ENCODE measurements at places on chromosomes 3 and 15.
A peak's percentile ranks its signal among the peaks of the same experiment; 100 is the strongest.

GRCh38 chr3:156334841-156335545 is 214.6 kb downstream of the KCNAB1 start:
- DNase-seq: no peak

- DNase-seq: no peak
Observed at GRCh38 chr3:149366941-149367840, 10.3 kb downstream of the TM4SF1 start.

- no peak for DNase-seq
Observed at GRCh38 chr15:98778263-98778959, 130.1 kb downstream of the IGF1R start.

DNA sequence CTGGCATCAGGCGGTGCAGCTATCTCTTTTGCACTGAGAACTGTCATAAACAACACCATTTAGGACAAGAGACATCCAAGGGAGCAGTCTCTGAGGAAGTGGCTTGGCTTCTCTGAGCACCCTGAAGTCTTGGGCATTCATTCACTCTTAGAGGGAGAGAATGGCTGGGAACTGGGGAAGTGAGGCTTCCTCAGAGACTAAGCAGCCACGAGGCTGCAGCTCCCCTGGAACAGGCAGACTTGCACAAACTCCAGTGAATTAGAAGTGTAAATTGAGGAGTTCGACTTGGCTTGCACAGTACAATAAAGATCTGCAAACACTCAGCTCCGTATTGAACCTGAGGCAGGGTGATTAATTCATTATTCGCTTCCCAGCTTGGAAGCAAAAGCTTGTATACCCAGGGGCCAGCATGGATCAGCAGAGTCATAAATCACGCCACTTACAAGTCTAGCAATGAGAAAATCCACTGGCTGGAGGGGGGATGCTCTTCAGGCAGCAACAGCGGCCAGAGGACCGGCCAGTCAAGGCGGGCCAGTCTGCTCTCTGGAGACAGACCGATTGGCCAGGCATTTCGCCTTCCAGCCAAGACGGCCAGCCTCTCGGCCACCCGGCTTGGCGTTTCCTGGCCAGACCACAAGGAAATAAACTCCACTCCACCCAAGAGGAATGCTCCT is 118.8 kb upstream of the ADPGK start:
- peak; percentile 94 for DNase-seq

- DNase-seq: no peak
Observed at GRCh38 chr3:71482771-71483170, 100.8 kb downstream of the FOXP1 start.

DNA sequence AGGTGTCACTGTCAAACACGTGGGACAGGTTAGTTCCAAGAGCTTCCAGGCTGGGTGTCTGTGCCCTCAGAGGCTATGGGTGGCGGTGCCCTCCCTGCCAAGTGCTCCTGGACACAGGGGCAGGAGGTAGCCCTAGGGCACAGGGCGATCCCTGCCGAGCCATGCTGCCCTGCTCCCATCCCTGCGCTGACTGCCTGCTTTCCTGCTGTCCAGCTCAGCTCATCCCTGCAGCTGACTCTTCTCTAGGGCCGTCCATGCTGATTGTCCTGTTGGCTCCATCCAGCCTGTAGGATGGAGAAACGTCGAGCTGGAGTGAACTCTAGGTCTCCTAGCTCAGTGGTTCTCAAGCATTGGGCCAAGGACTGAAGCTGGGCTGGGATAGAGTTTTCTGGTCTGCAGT is 3.7 kb downstream of the PDIA5 start:
- no peak for DNase-seq

DNA sequence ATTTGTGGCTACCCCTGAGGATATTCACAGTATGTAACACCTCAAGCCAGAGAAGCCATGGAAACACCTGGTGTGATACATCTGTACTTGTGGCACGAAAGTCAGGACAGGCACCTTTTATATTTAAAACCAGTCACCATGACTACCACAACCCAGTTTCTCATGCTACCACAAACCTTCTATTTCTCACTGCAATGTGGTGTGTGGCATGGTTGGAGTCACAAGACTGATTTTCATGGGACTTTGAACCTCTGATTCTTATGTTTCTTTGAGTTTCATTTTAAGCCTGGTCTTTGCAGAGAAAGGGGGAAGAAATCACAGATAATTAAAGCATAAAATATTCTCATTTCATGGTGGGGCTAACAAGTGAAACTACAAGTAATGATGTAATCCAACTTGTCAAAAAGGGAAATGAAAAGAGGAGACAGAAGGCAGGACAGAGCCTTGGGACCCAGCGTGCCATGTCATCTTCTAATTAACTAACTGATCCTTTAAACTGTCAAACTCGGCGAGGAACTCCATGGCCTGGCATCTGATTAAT is 175.9 kb downstream of the PDZRN3 start:
- no peak for DNase-seq

- no peak for DNase-seq
Observed at GRCh38 chr3:191192941-191193340, 6.1 kb upstream of the OSTN start.

DNA sequence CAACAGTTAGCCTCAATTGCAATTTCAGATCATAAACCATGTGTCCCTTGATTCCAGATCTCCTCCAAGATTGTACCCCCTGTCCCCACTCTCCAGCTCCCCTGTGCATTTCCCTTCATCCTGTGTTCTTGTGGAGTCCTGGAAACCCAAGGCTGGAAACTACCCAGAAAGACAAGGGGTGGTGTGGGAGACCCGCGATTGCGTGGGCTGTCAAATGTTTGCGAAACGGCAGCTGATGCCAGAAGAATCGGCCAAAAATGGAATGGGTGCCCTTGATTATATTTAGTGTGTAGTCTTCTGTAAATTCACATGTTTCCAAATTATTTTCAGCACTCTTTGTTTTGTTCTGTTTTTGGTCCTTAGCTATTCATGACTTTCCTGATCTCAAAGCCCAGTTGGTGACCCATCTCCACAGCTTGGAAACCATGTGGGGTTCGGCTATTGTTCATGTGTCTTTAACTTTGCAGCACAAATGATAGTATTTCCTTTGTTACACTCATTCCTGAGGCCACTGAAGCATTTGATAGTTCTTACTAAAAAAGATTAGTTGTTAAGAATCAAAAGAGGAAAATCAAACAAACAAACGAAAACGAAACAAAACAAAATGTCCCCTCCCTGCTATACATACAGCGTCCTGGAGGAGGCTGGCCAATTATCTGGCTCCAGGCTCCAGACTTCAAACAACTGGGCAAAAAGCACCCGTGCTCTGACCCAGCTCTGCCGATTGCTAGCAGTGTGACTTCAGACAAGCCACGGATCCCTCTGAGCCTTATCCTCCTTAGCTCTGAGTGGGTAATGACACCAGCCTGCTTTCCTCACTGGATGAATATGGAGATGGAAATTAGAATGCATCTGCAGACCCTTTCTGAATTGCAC is 120.9 kb downstream of the CACNA2D3 start:
- DNase-seq: peak; percentile 21

DNA sequence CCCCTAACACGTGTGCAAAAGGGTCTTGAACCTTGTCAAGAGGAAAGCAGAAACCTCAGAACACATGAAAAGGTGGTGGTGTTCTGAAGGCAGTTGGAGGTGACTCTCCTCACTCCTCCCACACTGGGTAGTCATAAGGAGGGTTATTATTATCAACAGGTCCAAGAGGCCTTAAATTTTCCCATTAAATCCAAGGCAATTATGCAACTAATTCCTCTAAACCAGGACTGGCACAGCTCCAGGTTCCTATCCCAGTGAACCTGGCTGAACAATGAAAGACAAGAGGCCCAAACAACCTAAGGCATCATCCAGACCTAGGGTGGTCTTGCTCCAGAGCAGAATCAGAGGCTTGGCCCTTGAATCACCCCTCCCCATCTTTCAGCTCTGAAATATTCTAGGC is 15.0 kb downstream of the MYLK start:
- no peak for DNase-seq

- peak; percentile 79 for DNase-seq
Observed at GRCh38 chr3:159764490-159765029, 224.1 kb upstream of the IL12A start.

All from right cardiac atrium (tissue), 5 donors.